NCI-H2171 (cell line): ENCODE measurements at places on chromosomes 2 and 18.
A peak's percentile ranks its signal among the peaks of the same experiment; 100 is the strongest.

GRCh38 chr2:102618452-102619413, 620 bp upstream of the SLC9A2 start:
- no peak for DNase-seq

DNA sequence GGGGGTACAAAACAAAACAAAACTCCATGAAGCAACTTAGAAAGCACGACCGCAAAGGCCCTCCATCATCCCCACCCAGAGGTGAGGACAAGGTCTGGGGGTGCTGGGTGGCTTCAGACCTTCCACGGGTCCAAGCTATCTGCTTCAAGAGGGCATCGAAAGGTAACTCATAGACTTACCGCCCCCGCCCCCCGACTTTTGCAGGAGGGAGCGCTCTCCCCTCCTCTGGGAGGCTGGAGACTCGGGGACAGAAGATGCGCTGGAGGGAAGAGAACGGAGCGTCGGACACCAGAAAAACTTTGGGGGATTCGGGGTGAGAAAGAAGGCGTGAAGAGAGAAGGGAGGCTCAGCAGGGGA, 300 bp upstream of the STON1 start:
- no peak for DNase-seq

GRCh38 chr2:176325732-176326131, 56.5 kb downstream of the MTX2 start:
- DNase-seq, result no peak

DNA sequence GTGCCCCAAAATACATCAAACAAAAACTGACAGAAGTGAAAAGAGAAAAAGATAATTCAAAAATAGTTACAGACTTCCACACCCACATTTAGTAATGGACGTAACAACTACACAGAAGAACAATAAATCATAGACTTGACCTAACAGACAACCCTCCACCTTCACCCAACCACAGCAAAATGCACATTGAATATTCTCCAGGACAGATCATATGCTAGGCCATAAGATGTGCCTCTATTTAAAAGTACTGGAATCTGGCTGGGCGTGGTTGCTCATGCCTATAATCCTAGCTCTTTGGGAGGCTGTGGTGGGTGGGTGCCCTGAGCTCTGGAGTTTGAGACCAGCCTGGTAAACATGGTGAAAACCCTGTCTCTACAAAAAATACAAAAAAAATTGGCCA, 20.0 kb downstream of the SLC66A2 start:
- DNase-seq, result no peak

DNA sequence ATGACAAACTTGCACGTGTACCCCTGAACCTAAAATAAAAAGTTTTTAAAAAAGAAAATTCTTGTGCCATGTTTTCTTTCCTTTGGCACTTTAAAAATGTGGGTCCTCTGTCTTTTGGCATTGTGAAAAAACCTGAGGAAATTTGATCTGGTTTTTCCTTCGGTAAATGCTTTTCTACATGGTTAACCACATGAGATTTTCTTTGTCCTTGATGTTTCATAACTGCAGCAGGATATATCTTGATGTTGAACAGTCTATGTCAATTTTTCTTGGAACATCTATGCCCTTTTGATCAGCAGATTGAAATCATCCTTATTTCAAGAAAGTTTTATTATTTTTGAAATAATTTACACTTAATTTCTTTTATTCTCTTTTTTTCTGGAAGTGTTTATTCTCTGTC, 109.1 kb downstream of the TMEM17 start:
- no peak for DNase-seq

DNA sequence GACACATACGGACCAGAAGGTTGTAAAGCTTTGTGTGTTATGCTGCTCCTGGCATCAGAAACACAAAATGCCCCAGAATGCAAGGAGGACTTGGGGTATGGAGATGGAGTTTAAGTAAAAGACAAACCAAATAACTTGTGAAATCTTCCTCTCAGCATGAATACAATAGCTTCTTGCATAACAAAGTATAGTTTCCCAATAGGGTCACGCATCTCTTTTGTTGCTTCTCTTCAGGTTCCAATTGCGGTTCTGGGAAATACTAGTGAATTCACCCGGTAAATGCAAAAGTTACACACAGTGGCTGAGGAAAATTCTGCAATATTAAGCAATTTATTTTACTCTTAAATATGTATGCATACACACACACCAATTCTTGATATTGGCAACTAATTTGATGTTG, 339.2 kb upstream of the EPHA4 start:
- DNase-seq, result no peak

GRCh38 chr2:162091325-162092007, 17.5 kb upstream of the DPP4 start:
- DNase-seq, result no peak

- no peak for DNase-seq
Observed at GRCh38 chr2:222693837-222694236, 22.4 kb downstream of the MOGAT1 start.

DNA sequence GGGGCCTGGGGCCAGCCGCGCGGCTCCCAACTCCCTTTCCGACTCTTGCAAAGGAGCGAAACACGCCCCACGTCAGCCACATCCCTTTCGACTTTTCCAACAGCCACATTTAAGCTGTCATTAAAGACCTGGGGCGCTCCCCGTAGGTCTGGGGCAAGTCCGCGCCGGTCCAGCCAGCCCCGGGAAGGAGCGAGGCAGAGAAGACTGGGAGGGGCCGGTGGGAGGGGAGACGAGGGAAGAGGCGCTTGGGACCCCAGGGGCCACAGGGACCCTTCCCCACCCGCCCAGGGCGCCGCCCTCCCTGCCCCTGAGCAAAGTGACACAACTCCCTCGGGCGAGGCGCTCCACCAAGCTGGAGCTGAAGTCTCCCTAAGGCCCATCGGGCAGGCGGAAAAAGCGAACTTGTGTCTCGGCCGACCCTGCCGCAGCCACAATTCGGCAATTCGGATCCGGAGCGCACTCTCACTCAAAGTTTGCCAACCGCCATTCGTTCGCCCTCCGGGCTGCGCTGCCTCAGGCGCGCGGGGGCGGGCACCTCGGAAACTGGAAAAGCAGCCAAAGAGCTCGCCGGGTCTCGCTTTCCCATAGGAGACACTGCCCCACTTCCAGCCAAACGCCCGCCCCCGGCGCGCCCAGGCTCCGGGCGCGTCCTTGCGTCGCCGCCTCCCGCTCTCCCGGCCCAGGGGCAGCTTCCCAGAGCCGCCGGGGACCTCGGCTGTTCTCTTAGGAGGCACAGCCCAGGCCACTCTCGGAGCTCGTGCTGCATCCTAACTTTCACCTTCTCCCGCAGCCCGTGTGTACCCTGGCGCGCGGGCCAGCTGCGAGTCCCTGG, 1.1 kb upstream of the KCTD1 start:
- DNase-seq, result peak; percentile 19

- DNase-seq, result no peak
Observed at GRCh38 chr2:184504252-184504651, 94.1 kb upstream of the ZNF804A start.

GRCh38 chr2:148527488-148528340, 116.8 kb upstream of the EPC2 start:
- no peak for DNase-seq

DNA sequence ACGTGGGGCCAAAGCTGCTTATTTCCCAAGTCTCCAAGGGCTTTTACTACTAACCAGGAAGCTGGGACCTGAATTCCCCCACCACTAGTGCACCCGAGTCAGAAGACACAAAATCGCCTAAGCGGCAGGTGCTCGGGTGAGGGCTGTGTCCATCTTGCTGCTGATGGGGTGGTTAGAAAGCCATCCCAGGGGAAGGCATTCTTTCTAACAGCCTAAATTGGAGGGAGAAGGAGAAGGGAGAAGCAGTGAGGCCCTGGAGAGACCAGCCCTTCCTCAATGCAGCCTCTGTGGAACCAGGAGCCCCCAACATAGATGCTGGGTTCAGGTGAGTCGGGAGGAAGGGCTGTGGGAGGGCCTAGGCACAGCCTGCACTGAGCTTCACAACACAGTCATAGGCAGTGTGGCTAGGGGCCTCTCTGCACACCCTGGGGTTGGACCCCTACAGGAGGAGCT, 1.9 kb upstream of the PROM2 start:
- DNase-seq, result no peak

- no peak for DNase-seq
Observed at GRCh38 chr2:36394804-36395203, 39.2 kb downstream of the CRIM1 start.
